ENCODE measurements at places on chromosomes 5 and 9.

DNA sequence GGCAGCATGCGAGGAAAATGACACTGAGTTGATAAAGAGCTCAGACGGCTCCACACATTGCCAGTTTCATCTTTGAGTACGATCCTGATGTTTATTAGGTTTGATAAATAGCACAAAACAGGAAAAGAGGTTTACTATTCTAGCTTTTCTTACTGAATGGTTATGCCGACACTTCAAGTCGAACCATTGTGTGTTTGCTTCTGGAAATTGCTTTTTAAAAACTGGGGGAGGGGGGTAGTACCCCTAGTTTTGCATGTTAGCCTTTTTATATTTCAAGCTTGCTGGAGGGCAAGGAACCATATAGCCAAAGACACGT lies 5.2 kb downstream of the PTCH1 start:
- no peak for DNase-seq

GRCh38 chr5:74187757-74188156 lies 452.8 kb downstream of the ENC1 start:
- no peak for DNase-seq

GRCh38 chr5:153866176-153866575 lies 172.5 kb downstream of the FAM114A2 start:
- DNase-seq, result no peak

DNA sequence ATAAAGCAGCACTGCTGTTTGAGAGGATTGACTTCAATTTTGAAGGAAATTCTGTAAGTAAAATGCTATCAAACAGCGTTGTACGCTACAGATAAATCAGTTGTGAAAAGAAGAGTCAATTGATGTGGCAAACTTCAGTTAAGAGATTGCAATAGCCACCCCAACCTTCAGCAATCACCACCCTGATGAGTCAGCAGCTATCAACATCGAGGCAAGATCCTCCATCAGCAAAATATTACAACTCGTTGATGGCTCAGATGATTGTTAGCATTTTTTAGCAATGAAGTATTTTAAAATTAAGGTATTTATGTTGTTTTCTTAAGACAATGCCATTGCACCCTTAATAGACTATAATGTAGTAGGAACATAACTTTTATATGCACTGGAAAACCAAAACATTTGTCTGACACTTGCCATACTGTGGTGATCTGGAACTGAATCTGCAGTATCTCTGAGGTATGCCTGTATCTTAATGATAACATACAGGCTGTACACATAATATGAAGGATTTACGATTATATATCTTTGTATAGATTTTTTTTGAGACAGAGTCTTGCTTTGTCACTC lies 47.5 kb downstream of the VPS13A start:
- no peak for DNase-seq

DNA sequence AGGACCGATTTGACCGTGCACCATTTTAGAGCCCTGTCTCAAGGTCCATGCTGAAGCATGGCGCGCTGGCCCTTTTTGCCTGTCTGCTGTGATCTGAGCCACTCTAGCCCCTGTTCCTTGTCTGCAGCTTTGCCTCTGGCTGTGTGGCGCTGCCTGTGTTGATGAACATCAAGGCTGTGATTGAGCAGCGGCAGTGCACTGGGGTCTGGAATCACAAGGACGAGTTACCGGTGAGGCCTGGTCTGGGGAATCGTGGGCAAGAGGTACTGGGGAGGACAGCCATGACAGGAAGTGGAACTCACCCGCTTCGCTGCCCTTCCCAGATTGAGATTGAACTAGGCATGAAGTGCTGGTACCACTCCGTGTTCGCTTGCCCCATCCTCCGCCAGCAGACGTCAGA lies 6.3 kb downstream of the NHP2 start:
- no peak for DNase-seq

GRCh38 chr9:28762167-28762566 lies 1188.9 kb upstream of the C9orf72 start:
- no peak for DNase-seq

DNA sequence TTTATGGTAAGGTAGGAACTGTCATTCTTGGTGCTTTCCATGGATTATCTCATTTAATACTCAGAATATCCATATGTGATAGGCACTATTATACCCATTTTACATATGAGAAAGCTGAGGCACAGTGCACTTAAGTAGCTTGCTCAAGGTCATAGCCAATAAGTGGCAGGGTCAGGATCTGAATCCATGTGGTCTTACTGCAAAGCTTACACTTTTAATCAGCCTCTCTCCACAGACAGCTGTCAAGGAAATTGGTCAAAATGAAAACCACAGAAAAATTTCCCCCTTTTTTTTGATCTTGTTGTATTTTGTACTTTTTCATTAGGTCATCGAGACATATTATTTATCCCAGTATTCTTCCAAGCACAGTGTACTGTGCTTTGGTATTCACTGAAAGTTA lies 78.5 kb downstream of the ERCC6L2 start:
- no peak for DNase-seq

DNA sequence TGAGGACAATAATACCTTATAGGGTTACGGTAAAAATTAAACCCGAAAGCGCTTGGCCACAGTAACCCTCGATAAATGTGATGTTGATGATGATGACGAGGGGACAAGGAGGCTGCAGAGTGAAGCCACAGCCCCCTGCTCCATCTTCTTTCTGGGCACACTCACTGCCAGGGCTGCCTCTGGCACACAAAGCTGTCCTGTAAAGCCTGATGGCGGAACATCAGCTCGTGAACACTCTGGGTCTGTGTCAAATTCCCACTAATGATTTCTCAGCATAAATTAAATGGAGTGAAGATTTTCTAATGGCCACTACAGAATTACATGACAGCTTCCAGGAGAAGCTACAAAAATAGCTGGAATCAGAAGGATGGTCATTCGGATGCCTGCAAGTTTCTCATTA lies 142.2 kb downstream of the TTLL11 start:
- no peak for DNase-seq

- no peak for DNase-seq
Observed at GRCh38 chr9:123318202-123318601, 37.8 kb upstream of the CRB2 start.

DNA sequence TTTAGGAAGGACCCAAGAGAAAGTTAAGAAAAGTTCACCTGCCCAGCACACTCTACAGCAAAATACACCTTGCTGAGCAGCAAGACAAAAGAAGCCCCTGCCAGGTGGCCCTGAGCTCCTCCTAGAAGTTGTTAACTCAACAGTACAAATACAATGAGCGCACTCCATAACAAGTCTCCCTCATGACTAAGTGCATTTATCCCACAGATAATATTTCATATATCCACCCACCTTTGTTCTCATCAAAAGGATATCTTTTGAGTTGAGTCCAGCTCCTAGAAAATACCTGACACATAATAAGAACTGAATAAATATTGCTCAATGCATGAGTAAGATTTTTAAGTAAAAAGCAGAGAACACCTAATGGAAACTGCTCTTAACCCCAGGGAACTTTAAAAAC lies 73.3 kb downstream of the ABCA1 start:
- DNase-seq, result no peak

DNA sequence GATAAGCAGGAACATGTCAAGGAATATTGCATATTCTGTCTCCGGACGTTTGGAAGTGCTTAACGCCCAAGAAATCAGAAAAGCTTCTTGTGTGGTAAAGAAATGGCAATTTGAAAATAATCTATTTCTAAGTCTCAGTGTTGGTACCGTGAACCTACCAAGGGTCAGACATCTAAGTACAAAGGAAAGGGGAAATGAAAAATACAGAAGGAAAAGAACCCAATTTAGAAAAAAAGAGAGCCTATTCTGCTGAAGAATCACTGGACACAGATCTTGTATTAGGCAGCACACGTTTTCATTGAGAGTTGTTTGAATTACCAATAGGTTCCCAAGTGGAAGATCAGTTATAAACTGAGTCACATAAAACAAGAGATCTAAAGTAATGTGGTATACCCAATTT lies 46.9 kb upstream of the CEP78 start:
- no peak for DNase-seq

GRCh38 chr5:68688547-68688946 lies 405.3 kb upstream of the SLC30A5 start:
- DNase-seq, result no peak

DNA sequence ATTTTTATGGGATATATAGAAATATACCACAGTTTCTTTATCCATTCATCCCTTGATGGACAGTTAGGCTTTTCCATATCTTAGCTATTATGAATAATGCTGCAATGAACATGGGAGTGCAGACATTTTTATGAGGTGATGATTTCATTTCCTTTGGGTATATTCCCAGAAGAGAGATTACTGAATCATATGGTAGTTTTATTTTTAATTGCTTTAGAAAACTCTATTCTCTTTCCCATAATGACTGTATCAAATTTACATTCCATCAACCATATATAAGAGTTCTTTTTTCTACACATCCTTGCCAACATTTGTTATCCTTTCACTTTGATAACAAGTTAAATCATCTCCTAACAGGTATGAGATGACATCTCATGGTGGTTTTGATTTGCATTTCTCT lies 821.6 kb downstream of the TLE1 start:
- DNase-seq, result no peak

- no peak for DNase-seq
Observed at GRCh38 chr5:173793648-173794548, 94.3 kb upstream of the CPEB4 start.

GRCh38 chr9:78288214-78288892 lies 8.6 kb upstream of the PSAT1 start:
- no peak for DNase-seq

- DNase-seq, result no peak
Observed at GRCh38 chr5:157574456-157575380, 857 bp downstream of the ADAM19 start.

DNA sequence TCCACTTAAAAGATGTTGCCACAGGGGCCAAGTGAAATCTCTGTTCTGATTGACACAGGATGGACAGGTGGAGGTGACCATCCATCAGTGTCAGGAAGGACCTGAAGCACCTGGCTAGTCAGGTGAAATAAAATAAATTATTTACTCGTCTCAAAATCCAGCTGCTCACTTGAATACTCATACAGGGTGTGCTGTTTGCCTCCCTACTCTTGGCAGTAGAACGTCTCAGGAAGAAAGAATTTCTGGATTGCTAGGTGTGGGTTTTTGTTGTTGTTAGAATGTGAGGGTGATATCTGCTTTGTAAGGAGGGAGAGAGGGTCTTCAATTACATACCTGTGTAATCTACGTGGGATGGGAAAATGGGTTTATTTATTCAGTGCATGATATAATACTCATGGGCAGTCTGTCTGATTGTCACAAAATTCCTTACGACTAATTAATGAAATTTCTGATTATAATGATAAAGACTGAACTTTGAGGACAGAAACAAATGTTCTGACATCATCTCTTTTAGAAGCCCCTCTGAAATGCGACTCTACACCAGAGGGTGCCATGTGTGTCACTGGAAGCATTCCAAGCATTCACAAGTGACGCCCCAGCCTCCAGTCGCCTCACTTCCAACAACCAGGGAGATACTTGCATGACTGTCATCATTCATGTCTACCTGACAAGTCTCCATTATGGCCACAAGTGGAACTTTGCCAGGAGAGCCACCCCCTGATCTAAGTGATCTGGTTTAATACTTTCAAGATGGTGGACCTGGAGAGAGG lies 218.4 kb downstream of the GAPVD1 start:
- DNase-seq, result no peak

DNA sequence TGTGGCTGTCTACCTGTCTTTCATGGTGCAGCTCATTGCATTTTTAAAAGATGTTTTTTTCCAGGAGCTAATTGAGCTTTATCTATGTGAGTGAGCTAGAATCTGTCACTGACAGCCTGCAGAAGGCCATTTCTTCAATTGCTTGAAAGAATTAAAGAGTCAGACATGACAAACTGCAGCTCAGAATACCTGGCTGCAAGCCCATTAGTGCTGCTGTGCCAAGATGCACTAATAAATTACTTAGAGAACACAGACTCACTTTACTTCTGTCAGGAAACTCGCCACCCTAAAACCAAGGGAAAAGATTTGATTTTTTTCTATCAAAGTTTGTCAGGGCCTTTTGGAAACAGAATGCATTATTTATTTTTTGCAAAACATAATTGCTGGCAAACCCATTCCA lies 368.3 kb downstream of the CAAP1 start:
- no peak for DNase-seq

DNA sequence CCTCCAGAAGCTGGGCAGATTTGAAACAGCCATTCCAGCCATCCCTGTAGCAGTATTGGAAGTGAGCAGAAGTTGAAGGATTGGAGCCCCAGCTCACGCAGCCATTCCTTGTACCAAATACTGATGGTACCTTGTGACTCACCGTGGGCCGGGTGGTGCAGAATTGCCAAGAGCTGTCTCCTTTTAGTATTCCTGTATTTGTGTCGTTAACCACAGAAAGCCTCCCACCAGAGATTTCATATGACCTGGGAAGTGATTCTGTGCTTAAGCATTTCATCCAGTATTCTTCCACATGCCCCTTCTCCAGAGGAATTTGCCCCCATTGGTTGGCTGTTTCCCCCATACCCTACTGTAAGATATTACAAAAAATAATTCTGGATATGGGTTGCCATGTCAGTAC lies 17.7 kb upstream of the TLX3 start:
- no peak for DNase-seq

DNA sequence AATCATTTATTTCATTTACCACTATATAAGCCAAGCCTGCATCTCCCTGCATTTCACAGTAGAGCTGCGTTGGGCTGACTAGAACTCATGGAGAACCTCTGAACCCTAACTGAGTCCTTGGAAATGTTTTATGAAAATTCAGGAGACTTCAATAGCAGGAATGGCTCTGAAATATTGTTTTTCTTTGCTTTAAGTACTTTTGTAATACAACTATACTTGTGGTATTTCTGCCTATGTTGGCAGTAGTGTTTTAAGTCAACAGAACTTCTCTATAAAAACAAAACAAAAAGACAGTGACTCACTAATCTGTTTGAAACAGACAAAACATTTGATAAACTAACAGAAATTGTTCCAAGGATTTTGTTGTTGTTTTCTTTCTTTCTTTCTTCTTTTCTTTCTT lies 489.2 kb upstream of the MEF2C start:
- no peak for DNase-seq

GRCh38 chr9:110025551-110026170 lies 182.3 kb downstream of the C9orf152 start:
- no peak for DNase-seq

DNA sequence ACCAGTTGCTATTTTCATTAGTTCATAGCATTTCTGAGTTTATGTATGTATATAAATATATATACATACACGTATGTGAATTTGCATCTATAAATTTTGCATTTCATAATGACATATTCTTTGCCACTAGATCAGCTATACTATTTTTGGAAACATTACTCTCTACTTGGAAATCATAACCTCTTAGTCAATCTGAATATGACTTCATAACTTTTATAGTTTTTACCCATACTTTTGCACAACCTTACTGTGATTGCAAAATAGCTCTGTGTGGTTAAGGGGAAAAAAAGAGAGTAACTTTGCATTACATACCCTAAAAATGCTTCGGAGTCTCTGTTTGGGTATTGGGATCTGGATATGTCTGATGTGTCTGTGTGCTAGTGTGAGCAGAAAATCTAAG lies 44.9 kb upstream of the ADAMTSL1 start:
- DNase-seq, result no peak

- no peak for DNase-seq
Observed at GRCh38 chr5:141484641-141485311, at the start of gene PCDHGC4. PCDHGC4 (plus strand) TSS chr5:141485030; CDS start chr5:141485174, 144 bp downstream.

DNA sequence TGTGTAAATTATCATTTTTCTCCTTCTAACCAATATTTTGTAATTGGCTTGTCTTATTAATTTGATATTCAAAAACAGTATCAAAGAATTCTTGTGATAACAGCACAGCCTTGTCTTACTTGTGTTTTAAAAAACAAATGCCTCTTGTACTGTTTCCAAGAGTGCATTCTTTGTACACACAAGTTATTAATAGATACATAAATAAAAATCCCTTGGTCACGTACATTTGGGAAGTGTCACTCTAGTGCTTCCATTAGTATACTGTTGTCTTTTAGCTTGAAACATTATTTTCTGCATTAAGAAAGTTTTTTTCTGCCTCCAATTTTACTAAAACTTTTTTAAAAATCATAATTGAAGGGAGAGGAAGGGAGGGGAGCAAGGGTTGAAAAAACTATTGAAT lies 133.2 kb downstream of the PIP5K1B start:
- no peak for DNase-seq
